ENCODE measurements at places on chromosomes 4 and X.

DNA sequence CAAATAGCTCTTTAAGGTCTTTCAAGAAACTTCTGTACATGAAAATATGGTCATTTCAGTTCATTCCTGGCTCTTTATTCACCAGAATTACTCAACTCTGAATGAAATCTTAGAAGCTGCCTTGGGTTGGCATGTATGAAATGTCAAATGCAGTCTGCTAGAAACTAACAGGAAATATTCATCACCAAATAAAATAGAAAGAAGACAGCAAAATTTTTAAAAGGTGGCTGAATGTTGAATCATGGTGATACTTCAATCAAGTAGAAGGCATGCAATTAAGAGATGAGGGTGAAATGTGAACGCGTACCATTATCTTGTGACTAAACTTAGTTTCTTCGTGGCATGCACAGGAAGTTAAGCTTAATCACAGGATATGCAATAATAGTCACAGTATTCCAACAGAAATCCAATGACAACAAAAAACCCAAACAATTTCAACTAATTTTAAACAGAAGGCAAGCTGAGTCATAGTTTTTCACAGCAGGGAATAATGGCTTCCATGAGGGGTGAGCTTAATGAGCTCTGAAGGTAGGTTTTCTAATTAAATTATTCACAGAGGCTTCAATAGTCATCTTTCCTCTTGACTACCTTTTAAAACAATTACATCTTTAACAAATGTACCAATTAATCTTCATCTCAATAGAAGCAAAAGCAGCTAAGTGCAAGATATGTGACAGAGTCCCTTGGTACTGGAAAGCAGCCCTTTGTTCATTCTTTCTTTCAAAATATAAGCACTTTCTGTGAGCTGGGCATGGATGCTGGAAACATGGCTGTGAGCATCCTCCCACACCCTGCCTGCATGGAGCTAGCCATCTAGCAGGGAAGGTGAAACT is 44.5 kb downstream of the SCFD2 start:
- no peak for DNase-seq

- DNase-seq = no peak
These were observed 22.4 kb upstream of the SOD3 start for GRCh38 chr4:24772952-24773351.

GRCh38 chr4:142150483-142150882 is 514.1 kb downstream of the IL15 start:
- DNase-seq = no peak

DNA sequence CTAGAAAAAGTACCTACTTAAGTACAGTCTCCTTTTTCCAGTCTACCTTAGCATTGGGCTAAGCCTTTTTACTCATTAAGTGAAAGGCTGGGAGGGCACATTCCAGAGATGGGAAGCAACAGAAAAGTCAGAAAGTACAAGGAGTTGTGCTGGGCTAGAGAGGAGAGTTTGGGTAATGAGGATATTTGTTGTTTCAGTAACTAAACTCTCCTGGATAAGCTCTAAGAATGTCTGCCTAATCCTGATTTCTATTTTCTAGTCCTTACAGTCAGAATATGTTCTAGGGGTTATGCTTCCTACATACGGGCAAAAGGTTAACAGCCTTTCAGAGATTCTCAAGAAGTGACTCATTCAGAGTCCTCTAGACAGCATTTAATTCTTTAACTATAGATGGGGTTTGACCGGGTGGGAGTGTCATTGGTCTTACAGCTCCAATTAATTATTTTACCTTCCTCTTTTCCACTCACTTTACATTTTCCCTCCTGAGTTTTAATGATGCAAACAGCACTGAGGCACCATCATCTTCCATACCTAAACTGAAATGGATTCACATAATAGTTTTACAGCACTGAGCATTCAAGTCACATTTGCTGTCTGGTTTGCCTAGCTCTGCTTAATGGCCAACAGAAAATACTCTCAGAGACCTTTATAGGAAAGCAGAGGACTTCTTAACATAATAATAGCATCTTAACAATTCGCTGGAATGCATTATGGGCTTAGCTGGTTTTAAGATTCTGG is 42.9 kb downstream of the USP26 start:
- no peak for DNase-seq

Measured in NCI-H187 treated with DMSO at 0.1 percent for 48 hours (cell line).